ENCODE measurements at places on chromosomes 11 and 22. TPM values are rescaled to one million over a fixed set of nuclear protein-coding genes. Genes with fewer than 3 reads are reported as not detected.
A peak's percentile ranks its signal among the peaks of the same experiment; 100 is the strongest.

Gene RIMBP3B
- polyA plus RNA-seq: not detected

Gene KRTAP5-7
- polyA plus RNA-seq: not detected

Gene EFCAB6
- polyA plus RNA-seq: 1.7 TPM

DNA sequence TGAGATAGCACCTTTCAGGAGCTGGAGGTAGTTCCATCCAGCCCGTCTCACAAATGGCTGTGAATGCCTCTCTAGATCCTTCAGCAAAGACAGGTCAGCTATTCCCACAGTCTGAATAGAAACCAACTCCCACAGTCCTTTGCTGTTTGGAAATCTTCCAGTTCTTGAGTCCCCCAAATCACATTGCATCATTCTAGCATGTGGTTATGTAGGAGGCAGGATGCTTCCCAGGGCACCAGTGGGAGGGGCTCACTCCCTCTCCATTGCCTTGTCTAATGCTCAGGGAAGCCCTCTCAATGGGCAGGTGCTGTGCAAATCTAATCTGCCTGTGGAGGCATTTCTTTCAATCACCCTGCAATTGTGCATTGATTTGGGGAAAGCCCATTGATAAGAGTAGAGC, 14.6 kb downstream of the NAV2 start:
- no peak for DNase-seq

DNA sequence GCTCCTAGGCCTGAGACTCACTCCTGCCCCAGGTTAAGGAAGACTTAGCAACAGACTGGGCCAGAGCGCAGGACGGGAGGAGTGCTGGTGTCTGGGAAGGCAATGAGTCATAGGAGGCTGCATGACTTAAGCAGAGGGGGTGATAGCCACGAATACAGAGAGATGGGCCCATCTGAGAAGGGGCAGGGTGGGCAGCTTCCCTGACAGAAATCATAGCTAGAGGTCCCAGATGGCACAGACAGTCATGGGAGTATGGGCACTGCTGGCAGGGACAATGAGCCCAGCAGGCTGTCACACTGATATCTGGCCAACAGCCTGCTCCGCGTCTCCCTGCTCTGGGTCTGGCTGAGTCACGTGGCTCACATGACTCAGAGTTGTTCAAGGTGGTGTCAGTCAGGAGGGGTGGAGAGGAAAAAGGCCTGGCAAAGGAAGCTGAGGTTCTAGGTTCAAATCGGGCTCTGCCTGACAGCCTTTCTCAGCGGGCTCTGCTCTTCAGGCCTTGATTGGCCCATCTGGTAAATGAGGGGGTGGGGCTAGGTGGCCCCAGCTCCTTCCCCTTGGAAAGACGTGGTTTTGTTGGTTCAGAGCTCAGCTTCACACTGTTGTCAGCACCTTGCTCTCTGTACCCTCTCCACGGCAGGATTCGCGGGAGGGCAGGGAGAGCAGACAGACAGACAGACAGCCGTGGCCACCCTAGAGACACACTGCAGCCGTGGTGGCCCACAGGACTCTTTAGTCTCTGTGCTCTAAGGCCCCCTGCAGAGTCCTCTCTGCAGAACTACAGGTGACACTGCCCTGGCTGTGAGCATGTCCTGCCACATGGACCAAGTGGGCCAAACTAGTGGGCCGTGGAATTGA, 47.8 kb downstream of the DBX1 start:
- DNase-seq: peak; percentile 86

DNA sequence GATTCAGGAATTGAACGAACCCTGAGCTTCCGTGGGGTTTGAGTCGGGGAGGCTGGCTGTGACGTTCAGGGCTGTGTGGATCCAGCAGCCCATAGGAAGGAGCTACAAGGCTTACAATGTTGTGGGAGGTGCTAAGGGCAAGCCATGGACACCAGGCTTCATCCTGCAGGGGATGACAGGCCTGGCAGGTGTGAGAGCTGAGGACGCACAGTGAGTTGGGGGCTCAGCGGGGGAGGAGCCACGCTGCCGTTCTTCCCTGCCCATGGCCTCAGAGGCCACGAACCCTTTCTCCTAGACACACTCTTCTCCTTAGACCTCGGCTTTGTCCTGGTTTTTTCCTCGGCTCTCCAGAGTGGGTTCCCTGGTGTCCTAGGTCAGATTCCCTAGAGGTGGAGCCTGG, 113.3 kb upstream of the SLC22A12 start:
- no peak for DNase-seq

DNA sequence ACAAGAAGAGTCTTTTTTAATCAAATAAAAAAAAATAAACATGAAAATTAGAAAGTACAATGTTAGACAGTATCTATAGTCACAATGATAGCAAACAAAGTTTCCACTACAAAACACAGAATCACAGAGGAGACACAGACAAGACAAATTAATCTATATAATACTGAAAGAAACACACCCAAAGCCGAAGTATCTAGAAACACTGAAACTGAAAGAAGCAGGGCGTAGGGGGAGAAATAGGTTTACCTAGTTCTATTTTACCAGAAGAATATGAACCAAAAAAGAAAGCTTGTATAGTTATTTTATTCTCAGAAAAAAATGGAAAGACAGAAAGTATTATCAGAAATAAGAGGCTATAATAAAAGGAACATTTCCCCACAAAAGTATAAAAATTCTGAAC, 27.1 kb upstream of the NUP50 start:
- no peak for DNase-seq
